HS-5 (cell line): ENCODE measurements at places on chromosomes 1 and 21.

DNA sequence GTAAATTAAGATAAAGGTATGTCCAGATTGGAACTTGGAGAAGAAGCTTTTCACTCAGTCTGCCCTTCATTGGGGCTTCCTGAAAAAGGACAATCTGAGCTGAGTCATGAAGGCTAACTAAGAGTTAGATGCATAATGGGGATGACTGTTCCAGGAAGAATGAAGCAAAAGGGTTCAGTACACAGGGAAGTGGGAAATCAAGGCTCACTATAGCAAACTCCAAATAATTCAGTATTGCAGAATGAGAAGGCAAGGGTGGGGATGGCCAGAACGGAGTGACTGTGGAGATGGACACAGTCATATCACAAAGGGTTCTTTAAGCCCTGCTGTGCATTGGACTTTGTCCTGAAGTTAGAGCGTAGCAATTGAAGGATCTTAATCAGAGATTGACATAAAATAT, 158.3 kb downstream of the FGGY start:
- no peak for DNase-seq

DNA sequence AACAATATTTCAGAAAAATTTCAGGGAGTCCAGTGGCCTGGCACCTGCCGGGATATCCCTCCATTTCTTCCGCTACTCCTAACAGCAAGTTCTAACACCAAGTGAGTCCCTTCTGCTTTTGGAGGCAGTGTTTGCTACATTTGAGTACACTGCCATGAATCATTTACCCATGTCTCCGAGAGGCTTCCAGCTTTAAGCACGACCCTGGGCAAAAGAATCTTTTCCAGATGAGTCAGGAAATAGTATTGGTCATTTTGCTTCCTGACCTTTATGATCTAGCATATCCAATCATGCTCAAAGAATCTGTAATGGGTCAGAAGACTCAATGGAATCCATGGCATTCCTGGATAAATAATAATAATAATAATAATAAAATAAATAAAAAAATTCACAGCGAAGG, 60.7 kb upstream of the FMN2 start:
- DNase-seq, result peak; percentile 97

GRCh38 chr1:100423832-100424337, 71.6 kb downstream of the CDC14A start:
- DNase-seq, result no peak

DNA sequence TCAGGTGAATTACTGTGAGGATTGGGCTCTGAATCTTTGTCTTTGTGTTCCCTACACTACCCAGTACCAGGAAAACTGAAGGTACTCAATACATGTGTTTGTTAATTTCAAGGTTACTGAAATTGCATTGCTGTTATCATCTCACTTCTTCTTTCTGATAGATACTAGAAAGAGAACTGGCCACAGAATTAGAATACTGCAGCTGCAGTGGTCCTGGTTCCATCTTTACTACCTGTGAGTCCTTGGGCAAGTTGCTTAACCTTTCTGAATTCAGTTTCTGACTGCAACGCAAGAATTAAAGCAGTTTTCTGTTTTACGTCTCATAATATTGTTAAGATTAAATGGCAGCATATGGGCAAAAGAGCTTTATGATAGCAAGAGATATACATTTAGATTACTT, 263.5 kb downstream of the LMO4 start:
- DNase-seq, result no peak

GRCh38 chr1:235067396-235068157, 61.1 kb downstream of the TOMM20 start:
- peak; percentile 96 for DNase-seq

- DNase-seq, result no peak
Observed at GRCh38 chr1:9590945-9591668, 2.4 kb downstream of the TMEM201 start.

DNA sequence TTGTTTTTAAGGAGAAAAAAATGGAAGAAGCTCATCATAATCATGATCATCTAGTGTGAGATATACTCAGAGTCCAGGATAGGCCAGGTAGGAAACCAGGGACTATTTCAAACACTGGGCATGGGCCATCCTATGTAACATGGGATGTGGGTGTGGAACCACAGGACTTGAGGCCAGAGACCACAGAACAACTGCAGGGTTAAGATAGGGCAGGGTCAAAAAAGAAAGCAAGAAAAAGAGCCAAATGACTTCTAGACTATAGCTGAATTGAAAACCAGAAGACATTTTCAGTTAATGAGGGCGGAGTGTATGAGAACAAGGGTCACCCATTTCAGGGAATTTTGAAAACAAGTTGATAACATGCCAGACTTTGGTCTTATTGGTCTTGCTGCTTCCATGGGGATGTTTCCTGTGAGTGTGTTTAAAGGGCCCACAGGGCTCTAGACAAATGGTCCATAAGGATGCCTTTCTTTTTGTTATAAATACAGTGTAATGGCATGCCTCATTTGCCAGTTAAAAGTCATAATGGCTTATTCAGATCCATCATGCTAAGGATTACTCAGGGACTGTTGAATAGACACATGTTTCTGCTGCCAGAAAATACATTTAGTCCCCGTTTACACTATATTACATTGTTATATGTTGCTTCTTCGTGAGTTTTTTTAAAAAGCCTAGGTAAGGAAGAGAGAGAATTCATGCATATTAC, 182.0 kb upstream of the C21orf91 start:
- DNase-seq, result no peak

GRCh38 chr1:58155418-58156123, 391.0 kb downstream of the OMA1 start:
- DNase-seq, result no peak

DNA sequence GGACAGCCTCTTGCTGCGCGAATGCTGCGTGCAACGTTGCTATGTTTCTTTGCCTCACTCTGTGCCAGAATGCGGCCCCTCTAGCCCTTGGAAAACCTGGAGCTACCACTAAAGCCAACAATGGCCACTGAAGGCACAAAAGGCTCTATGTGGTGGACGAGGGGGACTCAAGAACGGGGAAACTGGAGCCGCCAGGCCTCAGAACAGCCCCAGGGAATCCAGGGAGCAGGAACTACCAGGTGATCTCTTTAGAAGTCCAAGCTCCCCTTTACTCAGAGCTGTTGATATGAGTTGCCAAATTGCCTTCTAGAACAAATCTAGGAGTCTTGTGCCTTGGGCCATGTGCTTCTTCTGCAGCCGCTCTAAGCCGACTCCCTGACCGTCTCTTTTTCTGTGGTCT, 113.8 kb upstream of the ERRFI1 start:
- DNase-seq, result no peak

DNA sequence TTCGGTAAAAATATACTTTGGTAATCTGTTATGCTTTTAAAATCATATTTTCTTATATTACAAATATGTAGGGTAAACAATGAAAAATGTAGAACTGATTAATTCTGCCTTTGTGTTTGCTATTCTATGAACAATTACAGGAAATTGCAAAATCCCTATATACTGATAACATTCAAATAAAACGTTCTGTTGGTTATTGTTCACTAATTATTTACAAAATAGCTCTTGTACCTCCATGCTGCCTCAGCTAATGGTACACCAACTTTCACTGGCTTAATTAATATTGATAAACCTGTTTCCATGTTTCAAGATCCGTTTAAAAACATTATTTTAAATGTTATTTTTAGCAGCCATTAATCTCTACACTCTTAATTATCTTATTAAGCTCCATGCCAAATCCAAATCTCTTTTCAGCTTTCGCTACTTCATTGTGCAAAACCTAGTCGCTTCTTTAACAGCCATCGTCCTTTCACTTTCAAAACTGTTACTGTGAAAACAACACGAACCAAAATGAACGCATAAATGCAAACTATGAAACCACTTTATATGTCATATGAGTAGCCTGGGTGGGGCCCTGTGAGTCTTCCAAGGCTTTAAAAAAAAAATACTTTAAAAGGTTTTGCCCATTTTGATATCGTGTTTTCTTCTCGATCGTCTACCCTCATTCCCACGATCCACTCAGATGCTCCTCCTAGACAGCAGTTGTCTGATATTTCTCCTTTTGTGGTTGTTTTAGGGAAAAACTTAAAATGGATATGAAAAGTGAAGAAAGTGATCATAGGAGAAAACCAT, 807.1 kb downstream of the USP25 start:
- DNase-seq, result no peak

DNA sequence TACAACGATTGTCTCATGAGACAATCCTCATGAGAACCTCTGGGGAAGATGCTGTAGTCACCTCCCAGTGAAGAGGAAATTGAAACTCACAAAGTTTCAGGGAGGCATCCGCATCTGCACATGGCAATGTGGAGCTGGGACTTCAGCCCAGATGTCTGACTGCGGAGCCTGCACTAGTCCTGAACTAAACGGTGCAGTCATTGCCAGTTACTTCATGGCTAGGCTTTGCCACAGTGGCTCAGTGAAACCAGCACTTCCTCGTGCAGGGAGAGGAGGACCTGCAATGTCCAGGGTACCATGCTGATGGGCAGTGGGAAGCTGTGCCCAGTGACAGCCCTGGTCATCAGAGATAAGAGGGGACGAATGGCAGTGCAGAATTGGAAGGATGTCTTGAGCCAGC, 40.7 kb upstream of the ETS2 start:
- no peak for DNase-seq

DNA sequence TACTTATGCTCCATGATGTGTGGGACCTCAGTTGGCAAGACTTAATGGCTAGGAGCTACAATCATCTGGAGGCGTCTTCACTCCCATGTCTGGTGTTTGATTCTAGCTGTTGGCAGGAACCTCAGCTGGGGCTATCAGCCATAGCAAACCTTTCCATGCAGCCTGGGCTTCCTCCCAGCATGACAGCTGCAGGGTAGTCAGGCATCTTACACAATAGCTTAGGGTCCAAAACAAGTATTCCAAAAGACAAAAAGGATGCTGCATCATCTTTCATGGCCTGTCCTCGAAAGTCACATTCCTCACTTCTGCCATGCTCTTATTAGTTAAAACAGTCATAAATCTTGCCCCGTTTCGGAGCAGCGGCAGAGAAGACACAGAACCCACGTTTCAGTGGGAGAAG, 90.9 kb downstream of the LRRC8C start:
- no peak for DNase-seq

DNA sequence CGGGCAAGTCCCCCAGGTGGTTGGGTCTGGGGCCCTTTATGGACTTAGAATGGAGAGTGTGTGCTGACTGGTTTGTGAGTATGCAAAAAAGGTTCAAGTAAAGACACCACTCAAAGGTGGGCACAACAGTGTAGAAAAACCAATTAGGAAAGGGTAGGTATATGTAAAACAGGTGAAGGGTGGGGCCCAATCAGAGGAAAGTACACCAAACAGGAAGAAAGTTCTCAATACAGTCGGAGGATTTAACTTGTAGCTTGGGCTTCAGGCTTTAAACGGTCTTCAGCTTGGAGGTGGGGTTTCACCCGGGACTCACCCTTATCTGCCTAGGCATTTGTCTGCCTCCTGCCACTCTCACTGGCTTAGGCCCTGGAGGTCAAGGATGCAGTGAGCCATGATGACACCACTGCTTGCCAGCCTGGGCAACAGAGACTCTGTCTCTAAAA, 6.8 kb upstream of the PUM1 start:
- DNase-seq, result no peak

DNA sequence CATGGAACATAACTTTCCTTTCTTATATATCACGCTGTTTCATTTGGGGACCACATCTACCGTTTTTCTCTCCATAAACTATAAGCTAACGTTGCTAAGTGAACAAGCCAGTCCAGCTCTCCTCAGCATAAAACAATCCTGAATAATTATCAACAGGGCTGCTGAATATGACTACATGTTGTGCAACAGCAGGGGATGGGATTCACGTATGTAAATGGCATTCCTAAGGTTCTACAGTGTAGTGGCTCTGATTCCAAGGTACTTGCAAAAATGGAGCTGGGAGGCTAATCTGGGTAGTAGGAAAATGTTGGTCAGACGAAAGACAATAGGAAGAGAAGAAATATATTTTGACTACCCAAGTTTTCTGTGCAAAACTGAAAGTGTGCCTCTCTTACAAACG, 262.8 kb downstream of the RWDD3 start:
- DNase-seq, result no peak

DNA sequence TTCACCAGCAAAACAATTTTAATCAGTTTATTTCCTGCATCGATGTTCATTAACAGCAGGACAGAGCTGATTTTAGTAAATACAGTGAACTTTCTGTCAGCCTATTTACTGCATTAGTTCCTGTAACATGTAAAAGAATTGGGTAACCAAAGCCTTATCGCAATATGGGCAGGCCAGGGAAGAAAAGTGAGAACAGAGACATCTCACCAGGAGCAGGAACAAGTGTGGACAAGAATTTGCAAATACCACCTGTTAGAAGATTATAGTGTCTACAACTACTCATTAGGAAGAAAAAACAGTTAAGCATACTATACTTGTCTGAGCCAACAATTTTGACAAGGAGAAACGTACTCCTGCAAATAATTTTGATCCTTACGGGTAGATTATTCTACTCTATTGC, 1293.9 kb downstream of the PLA2G4A start:
- no peak for DNase-seq

DNA sequence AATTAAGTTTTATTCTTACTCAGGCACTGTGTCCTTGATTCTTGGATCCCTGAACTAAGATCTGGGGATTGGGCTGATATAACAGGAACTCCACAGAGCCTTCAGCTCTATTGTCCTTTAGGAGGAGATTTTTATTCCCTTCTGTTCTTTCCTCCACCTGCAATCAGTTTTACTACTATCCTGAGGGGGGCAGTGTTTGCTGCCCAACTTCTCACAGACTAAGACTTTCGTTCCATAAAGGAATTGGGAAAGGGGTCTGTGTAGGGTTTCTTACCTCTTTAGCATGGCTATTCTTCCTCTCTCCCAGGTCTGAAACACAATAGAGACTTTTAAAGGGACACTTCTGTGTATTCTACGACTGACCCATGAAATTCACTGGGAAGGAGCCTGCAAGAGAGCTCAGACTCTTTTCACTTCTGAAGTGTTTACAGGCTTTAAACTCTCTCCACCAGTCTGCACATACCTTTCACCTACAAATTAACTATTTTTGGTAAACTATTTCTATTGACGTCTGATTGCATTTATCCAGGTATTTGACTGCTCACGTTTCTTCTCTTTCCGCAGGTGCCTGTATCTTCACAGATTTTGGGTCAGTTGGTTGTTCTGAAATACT, 103.3 kb upstream of the DEPDC1 start:
- DNase-seq, result no peak

- no peak for DNase-seq
Observed at GRCh38 chr21:40850071-40850470, 3.1 kb upstream of the DSCAM start.

GRCh38 chr1:39625462-39626273, 13.8 kb downstream of the HEYL start:
- no peak for DNase-seq
